ENCODE measurements at places on chromosomes 5 and 9. TPM values are rescaled to one million over a fixed set of nuclear protein-coding genes. Genes with fewer than 3 reads are reported as not detected.

GRCh38 chr9:89804766-89805531 is 200.1 kb downstream of the GADD45G start:
- no peak for DNase-seq

DNA sequence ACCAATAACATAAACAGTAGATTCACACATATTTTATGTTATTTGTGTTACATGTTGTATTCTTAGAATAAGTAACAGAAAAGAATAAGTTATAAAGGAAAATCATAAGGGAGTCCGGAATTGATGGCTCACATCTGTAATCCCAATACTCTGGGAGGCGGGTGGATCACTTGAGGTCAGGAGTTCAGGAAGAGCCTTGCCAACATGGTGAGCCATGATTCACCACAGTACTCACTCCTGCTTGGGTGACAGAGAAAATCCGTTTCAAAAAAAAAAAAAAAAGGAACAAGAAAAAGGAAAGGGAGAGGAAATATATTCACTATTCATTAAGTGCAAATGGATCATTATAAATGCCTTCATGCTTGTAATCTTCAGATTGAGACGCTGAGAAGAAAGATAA is 533.3 kb upstream of the CDH9 start:
- no peak for DNase-seq

GRCh38 chr5:99083197-99083596 is 154.4 kb upstream of the CHD1 start:
- DNase-seq: no peak

DNA sequence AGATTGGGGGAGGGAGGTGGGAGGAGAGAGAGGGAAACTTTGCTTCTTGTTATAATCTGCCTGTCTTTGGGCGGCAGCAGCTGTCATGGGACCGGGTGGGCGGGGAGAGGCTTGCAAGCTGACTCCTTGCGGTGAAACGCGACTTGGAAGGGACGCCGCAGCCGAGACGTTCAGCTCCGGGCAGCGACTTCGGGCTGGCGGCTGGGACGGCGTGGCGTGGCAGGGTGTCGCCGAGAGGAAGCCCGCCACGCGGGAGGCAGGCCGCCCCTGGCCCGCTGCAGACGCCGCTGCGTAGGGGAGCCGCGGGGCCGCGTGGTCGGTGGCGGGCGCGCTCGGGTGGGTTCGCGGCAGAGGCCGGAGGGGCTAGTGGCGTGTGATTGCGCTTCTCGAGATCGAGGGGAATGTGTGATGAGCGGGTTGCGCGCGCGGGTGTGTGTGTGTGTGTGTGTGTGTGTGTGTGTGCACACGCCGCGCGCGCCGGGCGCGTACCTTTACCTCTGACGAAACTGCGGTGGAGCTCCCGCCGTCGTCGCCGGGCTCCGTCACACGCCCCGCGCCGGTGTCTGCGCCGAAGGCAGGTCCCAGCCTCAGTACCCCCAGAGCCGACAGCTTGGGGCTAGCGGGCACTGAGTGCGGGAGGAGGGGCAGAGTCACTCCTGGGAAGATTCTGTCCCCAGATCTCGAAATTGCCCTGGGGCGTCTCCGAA is 1.7 kb downstream of the PPARGC1B start:
- peak; percentile 69 for DNase-seq

GRCh38 chr9:105679257-105680022 is 14.9 kb upstream of the TMEM38B start:
- no peak for DNase-seq

DNA sequence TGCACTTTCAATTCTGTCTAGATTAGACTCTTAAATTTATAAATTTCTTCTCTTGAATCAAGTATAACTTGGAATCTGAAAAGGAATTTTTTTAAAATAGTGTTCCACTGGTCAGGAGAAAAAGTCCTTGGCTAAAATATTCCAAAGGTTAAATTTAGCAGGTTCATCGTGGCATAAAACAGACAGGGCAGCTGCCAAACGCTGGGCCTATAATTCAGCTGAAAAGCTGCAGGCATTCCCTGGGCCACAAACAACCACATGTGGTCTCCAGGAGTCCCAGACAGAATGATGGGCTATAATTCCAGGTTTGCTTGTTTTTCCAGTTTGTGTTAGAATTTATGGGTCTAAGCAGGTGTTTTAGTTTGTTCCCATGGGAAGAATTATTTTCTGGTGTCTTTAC is 71.1 kb upstream of the RETREG1 start:
- DNase-seq: no peak

DNA sequence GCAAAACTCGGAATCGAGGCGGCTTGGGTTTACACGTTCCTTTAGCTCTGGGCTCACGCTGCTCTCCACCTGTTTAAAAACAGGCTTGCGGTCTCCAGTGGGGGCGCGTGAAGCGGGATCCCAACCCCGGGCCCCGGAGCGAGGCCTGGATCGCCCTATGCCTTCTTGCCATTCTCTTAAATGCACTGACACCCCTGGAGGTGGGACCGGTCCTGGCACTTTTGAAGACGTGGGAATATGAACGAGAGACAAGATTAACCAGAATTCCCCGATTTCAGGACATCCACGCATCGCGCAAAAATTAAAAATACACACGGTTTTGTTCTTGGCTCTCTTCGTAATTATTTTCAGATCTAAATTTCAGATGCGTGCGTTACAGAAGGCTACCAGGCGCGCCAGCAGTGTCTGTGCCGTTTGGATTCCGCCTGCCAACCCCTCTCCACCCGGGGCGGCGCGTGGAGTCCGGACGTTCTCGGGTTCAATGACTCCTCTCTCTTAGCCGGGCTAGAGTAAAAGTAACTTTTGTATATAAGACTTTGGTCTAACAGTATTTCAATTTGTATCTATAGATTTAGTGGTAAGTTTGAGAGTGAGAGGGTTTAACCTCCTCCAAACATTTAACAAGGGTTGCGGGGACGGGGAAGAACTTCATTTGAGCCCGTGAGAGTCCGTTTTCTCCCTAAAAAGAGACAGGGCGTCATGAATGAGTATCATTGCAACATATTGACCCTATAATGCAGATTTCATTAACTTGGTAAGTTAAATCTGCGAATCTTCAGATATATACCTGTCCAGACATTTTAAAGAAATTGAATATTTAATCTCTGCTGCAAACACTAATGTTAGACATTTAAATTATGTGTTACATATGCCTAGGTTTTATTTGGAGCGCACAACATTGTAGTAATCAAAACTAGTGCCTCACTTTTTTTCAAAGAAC is 3.8 kb downstream of the FOXD1 start:
- DNase-seq: peak; percentile 36

DNA sequence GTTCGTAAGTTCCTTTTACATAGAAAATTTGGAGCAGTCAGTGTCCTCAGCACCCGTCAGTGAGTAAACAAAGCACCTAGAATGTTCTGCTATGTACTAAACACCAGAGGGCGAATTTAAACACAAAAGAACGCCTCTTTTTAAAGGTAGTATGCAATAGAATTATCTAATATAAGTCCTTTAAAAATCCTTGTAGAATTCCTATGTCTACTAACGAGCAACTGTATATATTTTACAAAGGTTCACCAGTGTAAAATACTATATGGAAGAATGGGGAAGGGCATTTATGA is 499 bp upstream of the TMEM232 start:
- no peak for DNase-seq

GRCh38 chr9:129606161-129607026 is 14.5 kb downstream of the C9orf50 start:
- no peak for DNase-seq

- peak; percentile 22 for DNase-seq
Observed at GRCh38 chr9:111975709-111976108, 79.1 kb downstream of the UGCG start.

DNA sequence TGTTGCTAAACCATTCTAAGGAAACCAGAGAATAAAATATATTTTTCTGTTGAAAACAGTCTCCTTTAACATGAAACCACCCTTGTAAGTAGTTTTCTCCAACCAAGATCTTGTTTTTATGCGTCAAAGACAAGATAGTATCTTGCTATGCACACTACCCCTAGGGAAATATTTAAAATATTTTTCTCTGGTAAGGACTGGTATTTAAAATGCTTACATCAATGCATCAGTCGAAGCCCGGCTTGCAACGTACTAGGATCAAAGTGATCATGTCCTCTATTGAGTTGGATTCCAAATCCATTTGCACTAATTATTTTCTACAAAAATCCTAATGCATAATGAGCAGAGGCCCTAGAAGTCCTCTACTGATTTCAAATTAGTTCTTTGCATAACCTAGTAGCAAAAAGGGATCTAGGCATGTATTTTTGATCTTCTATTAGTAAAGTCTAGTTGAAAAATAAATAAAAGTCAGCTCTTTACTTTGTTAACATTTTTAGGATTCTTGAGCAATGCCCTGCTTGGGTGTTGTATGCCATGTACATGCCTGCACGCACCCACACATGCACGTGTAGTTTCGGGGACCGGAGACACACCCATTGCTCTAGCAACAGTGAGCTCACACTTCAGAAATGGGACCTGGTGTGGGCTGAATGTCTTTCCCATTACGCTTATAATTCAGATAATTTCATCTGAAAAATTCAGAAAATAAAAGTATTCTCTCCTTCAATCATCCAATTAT is 165.0 kb upstream of the GPR151 start:
- no peak for DNase-seq

DNA sequence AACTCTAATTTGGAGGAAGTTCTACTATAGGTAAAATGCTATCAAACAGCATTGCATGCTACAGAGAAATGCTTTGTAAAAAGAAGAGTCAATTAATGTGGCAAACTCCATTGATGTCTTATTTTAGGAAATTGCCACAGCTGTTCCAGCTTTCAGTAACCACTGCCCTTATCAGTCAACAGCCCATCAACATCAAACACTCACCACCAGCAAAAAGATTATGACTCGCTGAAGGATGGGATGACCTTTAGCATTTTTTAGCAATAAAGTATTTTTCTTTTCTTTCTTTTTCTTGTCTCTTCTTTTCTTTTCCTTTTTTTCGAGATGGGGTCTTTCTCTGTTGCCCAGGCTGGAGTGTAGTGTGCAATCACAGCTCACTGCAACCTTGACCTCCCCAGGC is 26.0 kb downstream of the CRHBP start:
- no peak for DNase-seq

GRCh38 chr5:154269414-154269813 is 78.9 kb downstream of the GALNT10 start:
- DNase-seq: no peak

GRCh38 chr5:149206524-149207141 is 65.0 kb upstream of the AFAP1L1 start:
- no peak for DNase-seq

GRCh38 chr5:1404062-1404461 is 41.2 kb downstream of the SLC6A3 start:
- DNase-seq: peak; percentile 15

DNA sequence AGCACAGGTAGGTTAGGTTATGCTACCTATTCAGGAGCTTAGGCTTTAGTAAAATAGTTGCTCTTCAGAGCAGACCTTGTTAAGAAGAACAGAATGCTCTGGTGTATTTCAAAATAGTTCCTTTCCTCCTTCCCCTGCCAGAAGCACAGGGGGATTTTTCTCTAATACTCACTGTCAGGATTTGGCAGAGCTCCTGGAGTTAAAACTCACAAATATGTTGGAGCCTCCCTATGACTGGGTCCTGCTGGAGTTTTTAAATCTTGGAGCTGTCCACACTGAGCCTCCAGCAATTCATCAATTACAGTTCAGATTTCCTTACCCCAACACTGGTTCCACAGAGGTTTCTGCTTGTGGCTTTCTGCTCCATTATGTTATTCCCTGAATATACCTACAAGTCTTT is 1233.8 kb upstream of the WWC1 start:
- no peak for DNase-seq

The IL7R gene
- not detected for total RNA-seq

The TMEFF1 gene
- total RNA-seq: 171 TPM

The ELAVL2 gene
- 384 TPM for total RNA-seq

The NACC2 gene
- total RNA-seq: 3.9 TPM

The CCDC192 gene
- total RNA-seq: not detected

The GABRA1 gene
- not detected for total RNA-seq

The RNF183 gene
- total RNA-seq: not detected

The TAF11L10 gene
- 0.83 TPM for total RNA-seq

The GADD45G gene
- total RNA-seq: 124 TPM

The SLC25A46 gene
- total RNA-seq: 38.1 TPM

The FRMD3 gene
- 20.7 TPM for total RNA-seq

The NOXA1 gene
- 2.6 TPM for total RNA-seq
